ENCODE measurements at places on chromosomes 2 and 18.

GRCh38 chr2:197204519-197205250, 105.9 kb downstream of the ANKRD44 start:
- no peak for DNase-seq

DNA sequence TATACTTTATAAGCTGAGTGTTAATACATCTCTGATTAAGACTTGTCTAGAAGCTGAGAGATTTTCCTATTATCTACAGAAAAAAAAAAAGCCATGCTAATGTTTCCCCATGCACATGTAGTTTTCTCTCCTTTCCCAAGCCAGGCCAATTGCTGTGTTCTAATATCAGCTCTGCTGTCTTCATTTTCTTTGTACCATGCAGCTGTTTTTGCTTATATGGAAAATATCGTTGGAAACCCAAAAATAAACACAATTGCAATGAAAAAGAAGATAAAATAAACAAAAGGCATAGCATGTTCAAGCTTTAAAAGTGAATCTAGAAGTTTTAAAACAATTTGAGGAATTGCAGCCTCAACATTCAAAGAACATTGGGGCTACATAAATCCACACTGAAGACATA, 817.4 kb upstream of the ACVR2A start:
- DNase-seq = no peak

GRCh38 chr2:236997069-236997715, 88.5 kb upstream of the COPS8 start:
- DNase-seq = peak; percentile 45

- no peak for DNase-seq
Measured at GRCh38 chr2:121690095-121690494, 40.8 kb upstream of the CLASP1 start.

- DNase-seq = no peak
Measured at GRCh38 chr2:119341684-119342083, 24.9 kb downstream of the C2orf76 start.

DNA sequence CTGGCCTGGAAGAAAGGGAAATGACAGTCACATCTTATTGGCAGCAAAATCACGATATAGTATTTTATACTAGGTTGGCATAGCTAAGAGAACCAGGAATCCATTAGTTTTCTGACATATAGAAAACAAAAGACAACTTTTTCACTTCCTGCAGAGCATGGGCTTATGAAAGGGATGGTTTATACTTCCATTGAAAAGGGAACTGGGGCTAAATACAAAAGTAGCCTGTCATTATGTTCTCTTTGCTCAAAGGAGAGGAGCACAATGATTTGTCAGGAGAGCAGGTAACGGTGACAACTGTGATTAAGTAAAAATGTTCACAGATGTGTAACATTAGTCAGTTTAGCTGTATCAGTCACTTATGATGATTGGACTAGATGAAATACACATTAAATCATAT, 46.4 kb downstream of the SLC25A12 start:
- DNase-seq = no peak

GRCh38 chr2:96762529-96763311, 2.0 kb downstream of the CNNM4 start:
- no peak for DNase-seq

- DNase-seq = no peak
Measured at GRCh38 chr18:326846-327245, 59.0 kb upstream of the THOC1 start.

GRCh38 chr2:104452558-104452957, 401.4 kb upstream of the POU3F3 start:
- DNase-seq = no peak

DNA sequence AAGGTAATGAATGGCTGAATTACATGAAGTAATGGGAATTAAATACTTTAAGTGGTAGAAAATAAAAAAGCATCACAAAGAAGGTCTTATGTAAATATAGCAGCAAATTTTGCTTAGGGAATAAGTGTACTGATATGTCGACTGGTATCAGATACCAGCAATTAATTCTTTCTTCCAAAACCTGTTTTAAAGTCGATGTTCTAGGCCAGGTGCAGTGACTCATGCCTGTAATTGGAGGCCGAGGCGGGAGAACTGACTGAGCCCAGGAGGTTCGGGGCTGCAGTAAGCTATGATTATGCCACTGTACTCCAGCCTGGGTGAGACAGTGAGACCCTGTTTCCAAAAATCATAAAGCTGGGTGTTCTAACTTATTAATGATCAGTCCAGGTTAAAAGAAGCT, 30.3 kb downstream of the SP3 start:
- DNase-seq = peak; percentile 30

GRCh38 chr2:14358339-14358738, 274.2 kb upstream of the LRATD1 start:
- DNase-seq = no peak

DNA sequence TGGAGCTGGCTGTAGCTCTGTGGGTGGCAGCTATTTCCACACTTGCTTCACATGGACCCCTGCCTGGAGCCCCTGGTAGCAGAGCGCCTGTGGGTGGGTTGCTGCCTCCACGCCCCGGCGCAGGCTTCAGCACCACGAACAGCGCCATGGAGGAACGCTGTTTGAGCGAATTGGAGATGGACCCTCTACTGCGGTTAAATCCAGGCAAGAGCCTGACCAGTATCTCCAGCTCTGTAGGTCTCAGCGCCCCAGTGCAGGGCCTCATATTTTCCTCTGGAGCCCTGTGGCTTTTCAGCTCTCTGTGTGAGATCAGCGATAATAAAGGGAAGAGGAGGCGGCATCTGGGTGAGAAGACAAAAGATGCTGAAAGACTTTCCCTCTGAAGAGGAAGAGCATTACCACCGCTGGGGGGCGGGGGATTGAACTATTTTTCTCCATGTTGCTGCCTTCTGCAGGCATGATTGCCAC, 12.0 kb downstream of the ONECUT2 start:
- no peak for DNase-seq

DNA sequence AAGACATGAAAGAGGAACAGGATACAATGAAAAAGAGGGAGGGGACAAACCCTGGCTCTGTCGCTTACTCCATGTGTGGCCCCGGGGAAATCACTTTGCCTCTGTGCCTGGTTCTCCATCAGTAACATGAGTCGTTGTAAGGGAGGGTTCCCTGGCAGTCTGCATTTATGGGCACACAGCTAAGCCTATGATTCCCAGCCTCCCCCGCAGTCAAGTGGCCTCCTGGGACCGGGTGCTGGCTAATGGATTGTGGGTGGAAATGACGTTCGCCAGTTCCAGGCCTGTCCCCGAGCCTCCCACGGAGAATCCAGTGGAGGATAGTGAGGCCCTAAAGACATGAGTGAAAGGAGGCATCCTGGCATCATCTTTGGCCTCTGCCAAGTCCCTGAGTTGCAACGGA, 42.7 kb downstream of the SFXN5 start:
- no peak for DNase-seq

GRCh38 chr18:43122955-43123354, 7.5 kb upstream of the RIT2 start:
- no peak for DNase-seq

- no peak for DNase-seq
Measured at GRCh38 chr2:161146209-161146775, 13.9 kb upstream of the TANK start.

DNA sequence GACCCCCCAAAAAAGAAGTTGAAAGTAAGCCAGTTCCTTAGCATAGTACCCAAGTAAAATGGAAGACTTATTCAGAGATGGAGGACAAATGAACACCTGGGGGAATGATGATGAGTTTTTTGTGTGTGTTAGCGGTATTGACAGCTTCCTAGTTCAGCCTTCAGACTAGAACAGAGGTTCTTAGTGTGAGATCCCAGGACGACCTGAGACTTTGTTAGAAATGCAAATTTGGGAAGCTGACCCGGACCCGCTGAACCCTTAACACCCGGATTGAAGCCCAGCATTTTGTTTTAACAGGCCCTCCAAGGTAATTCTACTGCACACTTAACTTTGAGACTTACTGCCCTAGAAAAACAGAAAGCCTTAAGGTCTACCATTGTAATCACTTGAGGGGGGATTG, 20.3 kb downstream of the SPOPL start:
- no peak for DNase-seq
